ENCODE measurements at places on chromosomes 12 and 14.

DNA sequence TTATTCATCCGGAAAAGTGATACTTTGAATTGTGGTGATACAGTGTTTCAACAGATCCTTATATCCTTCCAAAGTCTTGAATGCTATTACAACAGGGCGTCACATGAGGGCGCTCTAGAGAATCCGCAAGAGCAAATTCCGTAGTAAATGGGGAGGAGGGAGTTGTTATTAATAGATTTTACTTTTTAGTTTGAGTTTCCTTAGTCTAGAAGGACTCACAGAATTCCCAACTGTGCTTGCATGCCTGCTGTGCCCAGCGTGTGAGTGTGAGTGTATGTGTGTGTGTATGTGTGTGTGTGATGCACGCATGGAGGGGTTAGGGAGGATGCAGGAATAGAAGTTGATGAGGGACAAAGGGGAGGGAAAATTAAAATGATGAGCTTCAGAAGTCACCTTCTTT, 375.3 kb downstream of the C12orf75 start:
- no peak for DNase-seq

DNA sequence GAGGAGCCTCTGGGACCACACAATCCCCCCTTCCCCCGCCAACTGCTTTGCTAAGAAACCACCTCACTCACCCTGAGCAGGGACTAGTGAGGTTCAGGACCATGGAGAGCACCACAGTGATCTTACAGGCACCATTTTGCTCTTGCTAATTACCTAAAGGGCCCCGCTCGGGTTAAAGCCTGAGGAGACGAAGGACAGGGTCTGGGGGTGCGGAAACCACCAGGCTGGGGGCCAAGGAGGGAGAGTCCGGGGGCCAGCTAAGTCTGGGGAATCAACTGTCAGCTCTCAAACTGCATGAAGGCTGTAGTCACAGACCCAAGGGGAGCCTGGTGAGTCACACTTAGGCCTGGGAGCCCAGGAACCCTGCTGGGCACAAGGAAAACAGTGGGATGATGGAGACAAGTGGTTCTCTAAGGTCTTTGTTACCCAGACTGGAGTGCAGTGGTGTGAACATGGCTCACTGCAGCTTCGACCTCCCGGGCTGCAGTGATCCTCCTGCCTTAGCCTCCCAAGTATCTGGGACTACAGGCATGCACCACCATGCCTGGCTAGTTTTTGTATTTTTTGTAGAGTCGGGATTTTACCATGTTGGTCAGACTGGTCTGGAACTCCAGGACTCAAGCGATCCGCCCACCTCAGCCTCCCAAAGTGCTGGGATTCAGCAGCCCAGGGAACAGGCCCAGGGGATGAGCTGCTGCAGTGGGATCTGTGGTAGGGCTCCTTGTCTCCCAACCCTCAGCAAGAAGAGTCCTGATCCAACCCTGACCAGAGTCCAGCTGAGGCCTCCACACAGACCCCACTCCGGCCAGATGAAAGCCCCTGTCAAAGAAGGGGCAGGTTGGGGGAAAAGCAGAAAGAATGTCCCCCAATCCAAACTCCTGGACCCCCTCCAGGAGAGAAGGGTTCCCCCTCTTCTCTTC, 98.8 kb downstream of the CALM1 start:
- peak; percentile 18 for DNase-seq

- DNase-seq, result no peak
Measured at GRCh38 chr14:88929656-88930436, 105.4 kb downstream of the TTC8 start.

DNA sequence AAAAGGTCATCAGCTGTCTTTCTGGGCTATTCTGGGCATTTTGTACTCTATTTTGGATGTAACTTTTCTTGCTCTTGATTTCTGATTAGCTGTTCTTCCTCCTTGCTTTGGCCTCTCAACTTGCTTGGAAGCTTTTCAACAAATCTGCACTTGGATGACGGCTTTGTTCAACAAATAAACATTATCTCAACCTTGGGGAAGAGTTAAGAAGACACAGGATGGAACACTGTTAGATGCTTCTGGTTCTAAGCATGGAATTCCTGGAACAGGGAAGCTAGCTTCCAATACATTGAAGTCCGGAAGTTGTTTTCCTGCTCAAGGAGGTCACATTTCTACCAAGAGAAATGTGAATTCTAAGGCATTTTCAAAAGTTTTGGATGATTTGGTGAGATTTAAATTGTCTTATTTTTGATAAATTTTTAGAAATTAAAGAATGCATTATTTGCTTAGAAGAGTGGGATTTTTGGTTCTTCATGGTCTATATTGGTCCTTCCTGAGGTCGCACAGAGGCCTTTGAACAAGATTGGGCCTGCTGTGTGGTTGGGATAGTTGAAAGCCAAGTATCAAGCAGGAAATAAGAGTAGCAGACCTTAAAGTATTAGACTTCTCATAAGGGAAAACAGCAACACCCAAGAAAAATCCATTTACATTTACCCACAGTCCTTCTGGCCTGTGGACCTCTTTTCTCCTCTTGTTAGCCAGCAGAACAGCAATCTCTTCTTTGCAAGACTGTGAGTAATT, 59.2 kb downstream of the PPFIBP1 start:
- DNase-seq, result no peak
